ENCODE measurements at places on chromosomes 3 and 15.

- no peak for DNase-seq
These were observed 43.8 kb upstream of the B3GALNT1 start for GRCh38 chr3:161148832-161149475.

DNA sequence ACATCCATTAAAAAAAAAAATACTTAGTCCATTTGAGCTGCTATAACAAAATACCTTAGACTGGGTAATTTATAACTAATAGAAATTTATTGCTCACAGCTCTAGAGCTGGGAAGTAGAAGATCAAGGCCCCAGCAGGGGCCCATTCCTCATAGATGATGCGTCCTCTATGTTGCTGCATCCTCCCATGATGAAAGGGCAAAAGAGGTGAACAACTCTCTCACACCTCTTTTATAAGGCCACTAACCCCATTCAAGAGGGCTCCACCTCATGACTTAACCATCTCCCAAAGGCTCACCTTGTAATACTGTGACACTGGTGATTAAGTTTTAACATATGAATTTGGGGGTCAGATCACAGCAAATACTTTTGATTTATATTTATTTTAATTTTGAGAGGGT, 3.0 kb upstream of the TLNRD1 start:
- DNase-seq, result no peak

- DNase-seq, result no peak
These were observed 33.7 kb downstream of the ZBTB11 start for GRCh38 chr3:101643009-101643844.

DNA sequence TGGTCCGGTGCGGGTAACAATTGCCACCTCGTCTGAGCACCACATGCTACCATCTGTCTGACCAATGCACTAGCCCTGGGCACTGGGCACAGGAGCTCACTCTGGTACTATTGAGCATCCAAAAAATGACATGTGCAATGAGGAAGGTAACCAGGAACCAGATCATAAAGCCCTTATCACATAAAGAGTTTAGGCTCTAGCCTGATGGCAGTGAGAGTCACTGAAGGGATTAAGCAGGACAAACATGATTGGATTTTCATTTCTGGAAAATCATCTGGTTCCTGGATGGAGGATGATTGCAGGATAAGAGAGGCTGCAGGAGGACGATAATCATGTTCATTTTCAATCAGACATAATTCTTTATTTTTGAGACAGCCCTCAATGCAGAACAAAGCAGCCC, 12.4 kb downstream of the NDUFB4 start:
- DNase-seq, result no peak

- no peak for DNase-seq
These were observed 31.8 kb upstream of the ARHGEF3 start for GRCh38 chr3:56833536-56833935.
